ENCODE measurements at places on chromosomes 2 and 18.

- no peak for DNase-seq
Measured at GRCh38 chr2:191696001-191696400, 18.1 kb downstream of the NABP1 start.

DNA sequence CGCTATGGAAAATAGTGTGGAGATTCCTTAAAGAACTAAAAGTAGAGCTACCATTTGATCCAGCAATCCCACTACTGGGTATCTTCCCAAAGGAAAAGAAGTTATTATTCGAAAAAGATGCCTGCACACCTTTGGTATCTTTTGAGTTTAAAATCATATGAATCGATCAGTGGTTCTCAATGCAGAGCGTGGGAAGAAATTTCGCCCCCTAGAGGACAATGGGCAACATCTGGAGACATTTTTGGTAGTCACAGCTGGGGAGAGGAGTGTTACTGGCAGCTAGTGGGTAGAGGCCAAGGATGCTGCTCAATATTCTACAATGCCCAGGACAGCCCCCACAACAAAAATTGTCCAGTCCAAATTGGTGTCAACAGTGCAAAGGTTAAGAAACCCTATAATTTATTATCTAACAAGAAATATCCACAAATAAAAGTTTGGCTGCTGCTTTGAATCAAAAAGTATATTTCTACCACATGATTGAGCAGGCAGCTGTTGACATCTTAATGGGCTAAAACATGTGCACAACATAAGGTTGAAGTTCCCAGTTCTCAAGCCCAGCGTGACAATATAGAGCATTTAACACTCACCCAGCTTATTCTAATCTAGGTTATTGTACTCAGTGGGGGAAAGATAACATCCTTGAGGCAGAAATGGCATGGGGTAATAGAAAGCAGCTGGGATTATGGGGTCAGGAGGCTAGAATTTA is 425.7 kb downstream of the LRATD1 start:
- peak; percentile 12 for DNase-seq

- no peak for DNase-seq
Measured at GRCh38 chr18:13099113-13099512, 108.0 kb downstream of the CEP192 start.

- no peak for DNase-seq
Measured at GRCh38 chr2:163735685-163736432, at the start of gene FIGN. Gene FIGN (minus strand): TSS chr2:163736008. CDS start chr2:163734927, 1,081 bp downstream.

DNA sequence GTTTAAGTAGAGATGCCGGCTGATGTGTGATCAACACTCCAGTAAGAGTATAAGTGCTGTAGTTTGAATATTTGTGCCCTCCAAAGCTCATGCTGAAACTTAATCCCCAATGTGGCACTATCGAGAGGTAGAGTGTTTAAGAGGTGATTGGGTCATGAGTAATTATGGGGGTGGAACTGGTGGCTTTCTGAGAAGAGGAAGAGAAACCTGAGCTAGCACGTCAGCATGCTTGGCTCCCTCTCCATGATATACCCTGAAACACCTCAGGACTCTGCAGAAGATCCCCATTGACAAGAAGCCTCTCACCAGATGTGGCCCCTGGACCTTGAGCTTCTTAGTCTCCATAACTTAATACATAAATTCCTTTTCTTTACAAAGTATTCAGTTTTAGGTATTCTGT is 584.8 kb downstream of the TSN start:
- no peak for DNase-seq

GRCh38 chr2:221448057-221448843 is 123.9 kb downstream of the EPHA4 start:
- no peak for DNase-seq

DNA sequence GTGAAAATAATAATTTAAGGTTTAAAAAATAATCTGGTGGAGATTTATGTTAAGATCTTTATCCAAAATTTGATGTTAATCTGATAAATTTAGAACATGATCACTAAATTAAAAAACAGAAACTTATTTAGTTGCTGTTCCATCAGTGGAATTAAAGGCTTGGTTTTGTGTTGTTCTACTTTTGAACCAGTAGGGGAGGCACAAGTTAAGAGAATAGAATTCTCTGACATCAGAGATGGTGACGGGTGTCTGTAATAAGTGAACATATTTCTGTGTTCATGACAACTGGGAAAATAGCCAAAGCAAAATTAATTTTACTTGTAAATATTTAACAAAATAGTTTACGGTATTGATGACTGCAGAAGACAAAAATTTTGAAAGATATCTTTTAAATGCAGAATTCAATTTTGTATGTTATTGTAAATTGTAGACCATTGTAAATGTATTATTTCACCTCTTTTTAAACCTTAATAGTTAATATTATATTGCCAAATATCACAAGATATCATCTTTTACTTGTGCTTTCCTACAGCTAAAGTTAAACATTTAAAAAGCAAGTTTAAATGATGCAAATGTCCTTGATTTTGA is 106.0 kb downstream of the UBR3 start:
- peak; percentile 7 for DNase-seq

- no peak for DNase-seq
Measured at GRCh38 chr2:184589261-184589660, 9.1 kb upstream of the ZNF804A start.

- DNase-seq = no peak
Measured at GRCh38 chr2:194105358-194105757, 1551.7 kb upstream of the SLC39A10 start.

- no peak for DNase-seq
Measured at GRCh38 chr2:4900861-4901770, 791.1 kb upstream of the SOX11 start.

GRCh38 chr18:21593540-21594257 is 6.8 kb downstream of the ESCO1 start:
- DNase-seq = no peak

- DNase-seq = no peak
Measured at GRCh38 chr18:74861154-74861553, 263.5 kb downstream of the ZNF407 start.

- DNase-seq = no peak
Measured at GRCh38 chr2:207143215-207144172, 22.3 kb downstream of the KLF7 start.

DNA sequence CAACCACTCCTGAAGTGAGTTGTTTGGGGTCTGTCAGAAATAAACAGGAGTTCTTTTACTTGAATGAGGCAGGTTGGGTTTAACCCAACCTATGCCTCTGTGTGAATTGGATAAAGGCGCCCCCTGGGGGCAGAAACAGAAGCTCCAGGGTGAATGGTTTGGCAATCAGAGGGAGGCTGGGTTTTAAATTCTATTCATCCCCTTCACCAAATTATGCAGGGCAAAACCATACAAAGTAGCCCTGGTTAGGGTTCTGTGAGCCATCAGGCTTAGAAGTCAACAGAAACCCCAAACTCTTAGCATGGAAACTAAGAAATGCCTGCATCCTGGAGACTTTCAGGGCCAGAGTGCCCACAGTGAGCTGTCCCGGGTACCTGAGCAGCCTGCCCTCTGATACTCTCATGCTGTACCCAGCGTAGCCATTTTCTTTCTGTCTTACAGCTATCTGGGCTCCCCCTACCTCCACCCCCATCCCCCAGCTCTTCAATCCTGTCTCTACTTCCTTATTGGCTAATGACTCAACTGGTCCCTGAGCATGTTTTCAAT is 241.5 kb downstream of the ICOS start:
- peak; percentile 17 for DNase-seq

DNA sequence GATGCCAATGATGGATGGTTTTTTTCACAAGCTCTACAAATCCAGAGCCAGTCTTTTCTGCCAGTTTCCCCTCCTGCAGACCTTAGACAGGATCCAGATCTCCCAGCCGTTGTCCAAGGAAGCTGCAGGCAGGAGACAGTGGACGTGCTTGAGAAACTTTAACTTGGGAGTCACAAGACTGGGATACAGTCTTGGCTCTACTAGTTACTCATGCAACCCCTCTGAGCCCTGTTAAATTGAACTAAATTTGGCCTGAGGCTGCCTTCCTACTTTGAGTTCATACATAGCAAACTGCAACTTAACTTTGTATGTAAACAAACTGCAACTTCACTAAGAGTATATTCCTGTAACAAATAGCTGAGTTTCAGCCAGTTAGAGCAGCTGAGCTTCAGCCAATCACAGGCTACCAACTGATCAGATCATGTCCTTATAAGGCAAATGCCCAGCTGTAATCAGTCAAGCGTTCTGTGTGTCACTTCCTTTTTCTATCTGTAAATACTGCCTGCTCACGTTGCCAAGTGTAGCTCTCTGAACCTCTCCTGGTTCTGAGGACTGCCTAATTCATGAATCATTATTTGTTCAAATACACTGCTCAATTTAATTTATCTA is 140.9 kb downstream of the CAPN13 start:
- no peak for DNase-seq

DNA sequence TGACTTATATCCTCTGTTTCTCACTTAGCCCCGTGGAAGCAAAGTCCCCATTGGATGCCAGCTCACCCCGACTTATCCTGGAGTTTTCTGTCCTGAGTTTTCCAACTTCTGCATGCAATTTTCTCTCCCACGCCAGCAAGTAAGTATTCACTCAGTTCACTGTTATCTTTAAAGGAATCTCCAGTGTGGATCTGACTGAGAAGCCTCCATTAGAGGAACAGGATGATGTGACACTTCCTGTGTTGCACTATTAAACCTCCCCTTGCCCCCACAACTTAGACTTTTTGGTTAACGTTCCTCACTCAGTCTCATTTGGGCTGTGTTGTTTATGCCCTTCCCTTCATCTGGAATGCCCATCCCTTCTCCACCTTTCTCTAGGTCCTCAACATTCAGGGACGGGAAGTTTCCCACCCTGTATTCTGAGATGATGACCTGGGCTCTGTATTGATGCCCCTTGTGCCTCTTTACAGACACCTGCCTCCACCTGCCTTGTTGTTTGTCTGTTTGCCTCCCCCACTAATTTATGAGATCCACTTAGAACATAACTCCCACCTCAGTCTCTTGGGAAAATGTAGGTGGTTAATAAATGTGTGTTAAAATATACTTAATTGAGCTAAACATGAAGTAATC is 536.1 kb upstream of the RAB6C start:
- DNase-seq = no peak

GRCh38 chr2:33091541-33092123 is 144.9 kb downstream of the LTBP1 start:
- no peak for DNase-seq
